ENCODE measurements at places on chromosomes 3 and 15. TPM values are rescaled to one million over a fixed set of nuclear protein-coding genes. Genes with fewer than 3 reads are reported as not detected.

The TMEM212 gene
- total RNA-seq, result not detected

The SLC35G2 gene
- total RNA-seq, result 8.0 TPM

The GOLGA6L4 gene
- not detected for total RNA-seq

The CPNE4 gene
- 0.12 TPM for total RNA-seq

The AGBL1 gene
- total RNA-seq, result not detected

The GHSR gene
- total RNA-seq, result not detected

The CSPG4 gene
- 0.14 TPM for total RNA-seq

The PSTPIP1 gene
- 0.19 TPM for total RNA-seq

The RMDN3 gene
- 10.4 TPM for total RNA-seq

The CASR gene
- not detected for total RNA-seq

The BCL2A1 gene
- not detected for total RNA-seq

The IL16 gene
- 0.06 TPM for total RNA-seq

The TUSC7 gene
- not detected for total RNA-seq

DNA sequence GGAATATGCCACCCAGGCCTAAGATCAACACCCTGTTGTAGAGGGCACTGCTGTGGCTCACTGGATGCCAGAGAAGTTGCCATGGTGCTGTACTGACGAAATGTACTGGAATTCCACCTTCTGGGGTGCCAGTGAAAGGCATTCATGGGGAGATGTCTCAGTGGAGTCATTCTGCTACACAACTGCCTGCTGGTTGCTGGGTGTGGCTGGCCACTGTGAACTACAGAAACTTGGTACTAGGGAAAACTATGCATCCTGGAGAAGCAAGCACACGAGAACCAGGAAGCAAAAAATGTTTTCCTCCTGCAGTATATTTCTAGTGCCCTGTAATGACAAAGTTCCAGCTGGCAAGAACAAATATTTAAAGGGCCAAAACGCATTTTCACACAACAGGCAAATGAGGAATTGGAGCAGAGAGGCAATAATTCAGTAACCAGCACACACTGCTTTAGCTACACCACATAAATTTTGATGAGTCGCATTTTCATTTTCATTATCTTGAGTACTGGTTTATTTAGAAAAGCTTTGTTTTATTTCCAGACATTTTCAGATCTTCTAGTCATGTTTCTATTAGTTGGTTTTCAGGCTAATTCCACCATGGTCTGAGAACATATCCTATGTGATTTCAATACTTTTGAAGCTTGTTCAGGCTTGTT lies 18.3 kb upstream of the RFX7 start:
- DNase-seq, result peak; percentile 17

DNA sequence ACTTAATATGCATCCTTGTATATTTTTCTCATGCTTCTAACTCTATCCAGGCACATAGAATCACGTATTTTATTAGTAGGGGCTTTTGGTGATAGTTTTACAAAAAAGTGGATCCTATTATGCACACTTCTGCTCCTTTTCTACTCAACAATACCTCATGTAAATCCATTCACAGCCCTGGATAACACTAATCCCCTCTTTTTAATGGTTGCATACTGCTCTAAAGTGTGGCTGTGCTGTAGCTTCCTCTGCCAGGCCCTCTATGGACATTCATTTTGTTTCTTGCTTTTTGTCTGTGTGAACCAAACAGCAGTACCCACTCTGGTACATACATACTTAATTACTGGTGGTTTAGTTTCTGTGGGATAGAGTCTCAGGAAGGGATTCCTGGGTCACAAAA lies 51.3 kb upstream of the SCAANT1 start:
- DNase-seq, result no peak

GRCh38 chr3:157226173-157226847 lies 66.4 kb upstream of the CCNL1 start:
- no peak for DNase-seq

- no peak for DNase-seq
Observed at GRCh38 chr3:71026634-71027578, 556.6 kb downstream of the FOXP1 start.

DNA sequence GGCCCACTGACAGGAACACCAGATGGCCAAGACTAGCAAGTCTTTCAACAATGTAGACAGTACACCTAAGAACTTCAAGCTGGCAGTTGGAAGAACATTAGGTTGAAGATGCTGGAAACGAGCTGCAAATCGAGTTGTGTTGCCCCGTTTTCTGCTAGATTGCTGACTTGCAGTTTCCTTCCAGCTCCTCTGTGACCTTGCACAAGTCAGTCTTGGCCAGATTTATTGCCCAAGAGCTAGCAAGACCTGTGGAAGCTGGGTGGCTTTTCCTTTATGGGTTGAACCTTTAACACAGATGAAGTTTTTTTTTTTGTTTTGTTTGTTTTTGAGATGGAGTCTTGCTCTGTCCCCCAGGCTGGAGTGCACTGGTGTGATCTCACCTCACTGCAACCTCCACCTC lies 2.9 kb upstream of the RBM6 start:
- no peak for DNase-seq

GRCh38 chr3:105394177-105394576 lies 27.5 kb downstream of the ALCAM start:
- peak; percentile 42 for DNase-seq

- DNase-seq, result no peak
Observed at GRCh38 chr15:90580541-90580940, 50.8 kb downstream of the CRTC3 start.

GRCh38 chr3:129954514-129954913 lies 20.0 kb upstream of the TRH start:
- DNase-seq, result no peak

DNA sequence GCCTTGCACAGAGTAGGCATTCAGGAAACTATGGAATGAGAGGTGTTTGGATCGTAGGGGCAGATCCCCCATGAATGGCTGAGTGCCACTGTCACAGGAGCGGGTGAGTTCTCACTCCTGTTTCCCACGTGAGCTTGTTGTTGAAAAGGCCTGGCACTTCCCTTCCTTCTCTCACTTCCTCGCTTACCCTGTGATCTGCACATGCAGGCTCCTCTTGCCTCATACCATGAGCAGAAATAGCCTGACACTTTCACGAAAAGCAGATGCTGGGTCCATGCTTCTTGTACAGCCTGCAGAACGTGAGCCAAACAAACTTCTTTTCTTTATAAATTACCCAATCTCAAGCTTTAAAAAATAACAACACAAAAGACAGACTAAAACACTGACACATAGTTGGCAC lies 55.4 kb downstream of the AGBL1 start:
- DNase-seq, result no peak

DNA sequence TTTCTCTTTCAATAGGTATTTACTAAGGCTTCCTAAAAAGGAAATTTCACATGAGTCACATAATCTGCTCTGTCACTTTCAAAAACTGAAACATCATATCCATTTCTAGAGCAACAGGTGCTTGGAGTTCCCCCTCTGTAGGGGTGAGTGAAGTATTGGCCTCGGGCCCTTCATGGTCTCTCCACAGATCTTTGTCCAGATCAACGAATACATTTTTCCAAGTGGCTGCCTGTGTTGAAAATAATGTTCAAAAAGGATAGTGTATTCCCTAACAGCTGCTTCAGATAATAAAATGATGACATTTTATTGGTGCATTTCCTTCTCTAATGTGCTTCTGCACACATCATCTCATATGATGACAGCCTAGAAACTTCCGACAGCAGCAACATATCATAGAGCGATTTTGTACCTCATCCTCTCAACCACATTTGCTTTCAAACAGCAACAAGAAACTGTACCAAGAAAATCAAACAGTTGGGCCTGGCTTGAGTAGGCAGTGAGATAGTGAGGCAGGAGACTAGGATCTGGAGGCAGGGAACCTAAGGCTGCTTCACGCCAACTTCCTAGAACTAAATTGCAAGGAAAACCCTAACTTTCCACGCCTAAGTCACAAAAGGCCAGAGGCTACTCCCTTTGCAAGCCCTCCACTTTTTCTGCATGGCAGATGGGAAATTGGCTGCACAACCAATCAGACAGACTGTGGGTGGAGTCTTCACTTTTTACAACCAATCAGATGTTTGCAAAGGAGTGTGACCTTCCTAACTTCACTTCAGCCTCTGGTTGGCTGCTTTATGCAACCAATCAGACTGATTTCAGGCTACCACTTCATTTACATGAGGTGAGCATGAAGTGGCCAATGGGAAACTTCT lies 340.2 kb downstream of the LRRC3B start:
- no peak for DNase-seq

- DNase-seq, result no peak
Observed at GRCh38 chr3:129360171-129360611, 68.2 kb downstream of the EFCAB12 start.

DNA sequence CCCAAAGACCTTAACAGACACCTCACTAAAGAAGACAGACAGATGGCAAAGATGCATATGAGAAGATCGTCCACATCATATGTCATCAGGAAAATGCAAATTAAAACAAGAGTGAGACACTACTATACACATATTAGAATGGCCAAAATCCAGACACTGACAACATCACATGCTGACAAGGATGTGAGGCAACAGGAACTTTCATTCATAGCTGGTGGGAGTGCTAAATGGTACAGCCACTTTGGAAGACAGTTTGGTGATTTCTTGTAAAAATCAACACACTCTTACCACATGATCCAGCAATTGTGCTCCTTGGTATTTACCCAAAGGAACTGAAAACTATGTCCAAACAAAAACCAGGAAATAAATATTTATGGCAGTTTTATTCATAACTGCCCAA lies 17.6 kb downstream of the CHDH start:
- DNase-seq, result no peak

DNA sequence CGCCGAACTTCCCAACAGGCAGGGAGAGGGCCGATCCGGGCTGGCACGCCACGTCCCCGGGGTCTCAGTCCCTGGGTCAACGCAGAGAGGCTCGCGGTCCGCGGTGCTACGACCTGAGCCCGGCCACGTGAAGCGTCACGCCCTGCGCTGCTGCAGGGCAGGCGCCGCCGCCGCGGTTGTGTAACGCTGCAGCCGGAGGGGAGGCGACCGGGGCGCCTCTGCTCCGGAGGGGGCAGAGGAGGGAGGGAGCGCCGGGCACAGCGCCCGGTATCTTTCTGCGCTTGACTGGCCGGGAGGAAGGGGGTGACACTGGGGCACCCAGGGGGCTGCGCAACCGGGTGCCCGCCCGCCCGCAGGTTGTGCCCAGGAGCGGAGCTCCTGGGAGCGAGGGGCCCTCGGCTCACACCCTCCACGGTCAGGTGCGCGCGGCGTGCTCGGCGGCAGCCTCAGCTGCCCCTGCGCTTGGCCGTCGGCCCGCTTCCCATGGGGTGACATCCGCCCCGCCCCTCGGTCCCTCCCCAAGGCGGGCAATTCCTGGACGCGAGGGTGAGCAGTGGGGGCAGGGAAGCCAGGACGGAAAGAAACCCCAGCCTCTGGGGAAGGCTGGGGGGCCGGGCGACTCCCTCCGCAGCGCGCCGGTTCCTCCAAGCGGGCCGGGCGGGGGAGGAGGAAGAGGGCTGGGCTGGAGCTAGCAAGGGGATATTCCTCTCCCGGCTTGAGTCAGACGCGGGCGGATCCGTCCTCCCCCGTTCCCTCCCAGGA lies 852 bp upstream of the BHLHE40 start:
- peak; percentile 95 for DNase-seq

DNA sequence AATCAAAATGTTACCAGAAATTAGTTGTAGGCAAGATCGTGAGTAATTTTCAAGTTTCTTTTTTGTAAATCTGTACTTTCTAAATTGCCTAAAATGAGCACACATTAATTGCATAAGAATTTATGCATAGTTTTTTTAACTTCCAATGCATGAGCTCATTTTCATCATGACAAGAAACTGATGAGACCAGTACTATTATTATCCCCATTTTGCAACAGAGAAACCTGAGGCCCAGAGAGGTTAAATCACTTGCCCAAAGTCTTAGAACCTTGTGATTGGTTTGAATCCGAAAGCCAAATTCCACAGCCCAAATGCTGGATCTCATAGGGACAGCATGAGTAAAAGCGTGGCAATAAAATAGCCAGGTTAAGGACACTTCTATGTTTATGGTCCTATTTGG lies 274.7 kb downstream of the ERC2 start:
- no peak for DNase-seq

GRCh38 chr15:83012076-83012426 lies 612 bp upstream of the C15orf40 start:
- no peak for DNase-seq

GRCh38 chr3:107992976-107993684 lies 97.7 kb downstream of the CD47 start:
- DNase-seq, result no peak

GRCh38 chr3:10552631-10552943 lies 47.2 kb upstream of the ATP2B2 start:
- DNase-seq, result no peak

GRCh38 chr3:169945313-169945712 lies 21.3 kb upstream of the SEC62 start:
- no peak for DNase-seq

DNA sequence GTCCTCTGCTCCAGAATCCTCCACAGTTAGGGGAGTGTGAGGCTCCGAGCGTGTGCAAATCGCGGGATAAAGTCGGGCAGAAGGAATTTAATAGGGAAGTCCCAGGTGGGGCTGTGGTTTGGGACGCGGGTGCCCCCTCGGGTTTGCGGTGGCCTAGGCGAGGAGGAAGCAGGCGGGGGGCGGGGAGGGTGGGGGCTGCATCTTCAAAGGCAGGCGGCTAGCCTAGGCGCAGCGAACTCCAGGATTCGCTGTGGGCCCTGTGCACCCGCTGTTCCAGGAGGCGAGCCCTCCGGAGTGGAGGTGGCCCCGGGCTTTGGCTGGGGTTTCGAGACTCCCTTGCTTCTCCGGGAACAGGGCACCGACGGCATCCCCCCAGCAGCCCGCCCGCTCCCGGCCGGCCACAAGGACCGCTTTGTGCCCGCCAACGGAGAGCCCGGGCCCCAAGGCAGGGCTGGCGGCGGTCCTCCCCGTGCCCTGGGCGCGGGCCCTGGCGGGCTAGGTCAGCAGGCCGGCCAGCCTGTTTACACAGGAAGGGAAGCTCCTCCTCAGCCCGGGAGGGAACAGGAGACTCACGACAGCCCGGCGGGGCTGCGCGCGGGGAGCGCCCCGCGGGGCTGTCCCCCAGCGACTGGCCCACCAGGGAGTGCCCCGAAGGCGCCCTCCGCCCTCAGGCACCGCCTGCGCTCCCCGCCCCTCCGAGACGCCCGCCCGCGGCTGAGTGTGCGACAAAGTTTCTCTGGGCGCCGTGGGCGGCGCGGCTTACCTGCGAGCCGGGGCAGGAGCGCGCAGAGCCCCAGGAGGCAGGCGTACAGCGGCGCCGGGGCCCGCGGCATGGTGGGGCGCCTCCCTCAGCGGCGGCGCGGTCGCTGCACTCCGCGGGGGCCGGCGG lies 753 bp downstream of the ITGB5 start:
- peak; percentile 48 for DNase-seq

GRCh38 chr3:13824521-13825310 lies 55.2 kb downstream of the WNT7A start:
- no peak for DNase-seq

DNA sequence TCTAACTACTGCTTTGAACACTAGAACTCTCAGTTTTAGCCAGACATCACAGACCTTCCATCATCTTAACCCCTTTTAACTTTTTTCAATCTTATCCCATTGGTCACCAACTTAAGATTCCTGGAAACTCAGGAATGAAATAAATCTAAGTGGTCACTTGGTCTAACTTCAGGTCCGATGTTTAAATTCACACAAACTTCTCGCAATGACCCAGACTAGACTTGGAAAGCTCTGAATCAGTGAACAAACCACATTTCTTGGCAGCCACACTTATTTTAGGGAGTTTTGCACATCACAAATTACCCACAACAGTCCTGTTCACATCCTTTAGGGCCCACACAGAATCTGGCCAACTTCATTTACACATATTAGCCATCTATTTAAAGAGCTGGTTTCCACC lies 118.9 kb downstream of the MAGI1 start:
- DNase-seq, result no peak

Measured in H4 (cell line).